ENCODE measurements at places on chromosomes 6 and 20. TPM values are rescaled to one million over a fixed set of nuclear protein-coding genes. Genes with fewer than 3 reads are reported as not detected.

LPA gene
- total RNA-seq = not detected

DNA sequence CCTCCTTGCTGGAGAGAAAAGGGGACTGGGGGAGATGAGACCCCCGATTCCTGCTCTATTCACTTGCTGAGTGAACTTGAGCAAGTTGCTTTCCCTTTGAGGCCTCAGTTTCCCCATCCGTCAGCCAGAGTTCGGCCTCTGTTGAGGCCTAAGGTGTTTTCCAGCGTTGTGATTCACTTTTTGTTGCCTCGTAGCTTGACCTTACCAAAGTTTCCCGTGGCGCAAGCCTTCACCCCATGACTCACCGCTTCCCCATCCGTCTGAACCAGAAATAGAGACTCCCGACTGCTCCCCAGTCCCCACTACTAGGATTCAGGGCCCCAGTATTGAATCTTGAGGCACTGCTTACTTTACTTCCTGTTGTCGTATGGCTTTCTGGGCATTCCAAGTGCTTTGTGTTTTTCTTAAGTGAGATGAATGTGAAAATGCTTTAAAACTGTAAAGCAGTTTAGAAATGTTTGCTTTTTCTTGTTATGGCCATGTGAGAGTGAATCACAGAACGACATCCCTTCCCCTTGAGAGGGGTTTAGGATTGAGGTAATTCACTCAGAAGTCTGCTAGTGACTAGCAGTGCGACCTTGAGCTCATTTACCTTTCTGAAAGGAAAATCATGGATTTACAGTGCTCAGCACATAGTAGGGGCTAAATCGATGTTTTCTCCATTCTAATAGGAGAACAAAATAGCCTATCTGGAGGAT, 1.2 kb downstream of the CHMP4B start:
- peak; percentile 61 for DNase-seq

- peak; percentile 48 for DNase-seq
Measured at GRCh38 chr6:138428944-138429598, 25.0 kb downstream of the HEBP2 start.

- DNase-seq = no peak
Measured at GRCh38 chr6:41694815-41695526, 40.4 kb downstream of the TFEB start.

GHRH gene
- not detected for total RNA-seq

PAQR8 gene
- total RNA-seq = 0.74 TPM

GRCh38 chr6:24888715-24889370, 46.9 kb downstream of the RIPOR2 start:
- no peak for DNase-seq

GRCh38 chr6:11750682-11751081, 27.9 kb downstream of the ADTRP start:
- no peak for DNase-seq

ZC3H12D gene
- total RNA-seq = 0.02 TPM

GRCh38 chr6:106133040-106133439, 46.9 kb downstream of the PRDM1 start:
- no peak for DNase-seq

GRCh38 chr6:17972074-17972952, 15.1 kb downstream of the KIF13A start:
- DNase-seq = no peak

DNA sequence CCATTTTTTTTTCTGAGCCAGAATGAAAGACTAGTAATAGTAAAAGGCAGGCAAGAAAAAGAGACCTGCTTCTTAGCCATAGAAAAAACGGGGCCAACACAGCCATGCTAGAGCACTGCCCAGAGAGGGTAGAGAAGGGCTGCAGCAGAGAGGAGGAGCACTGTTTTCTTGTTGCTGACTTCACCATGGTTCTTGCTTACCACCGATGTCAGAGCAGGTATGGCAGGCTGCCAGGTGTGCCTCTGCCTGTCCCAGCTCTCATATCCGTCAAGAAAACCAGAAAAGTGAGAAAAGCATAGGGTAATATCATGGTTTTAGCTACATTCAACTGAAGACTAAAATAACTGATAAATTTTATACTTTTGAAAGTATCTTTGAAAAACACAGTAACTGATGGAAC, 60.7 kb downstream of the DTNBP1 start:
- no peak for DNase-seq

- no peak for DNase-seq
Measured at GRCh38 chr6:137652961-137653705, 158.9 kb upstream of the OLIG3 start.

GRCh38 chr20:63032861-63033793, 26.4 kb upstream of the BHLHE23 start:
- DNase-seq = no peak

MROH8 gene
- 0.05 TPM for total RNA-seq

- no peak for DNase-seq
Measured at GRCh38 chr6:4516206-4516605, 260.0 kb upstream of the CDYL start.

DNA sequence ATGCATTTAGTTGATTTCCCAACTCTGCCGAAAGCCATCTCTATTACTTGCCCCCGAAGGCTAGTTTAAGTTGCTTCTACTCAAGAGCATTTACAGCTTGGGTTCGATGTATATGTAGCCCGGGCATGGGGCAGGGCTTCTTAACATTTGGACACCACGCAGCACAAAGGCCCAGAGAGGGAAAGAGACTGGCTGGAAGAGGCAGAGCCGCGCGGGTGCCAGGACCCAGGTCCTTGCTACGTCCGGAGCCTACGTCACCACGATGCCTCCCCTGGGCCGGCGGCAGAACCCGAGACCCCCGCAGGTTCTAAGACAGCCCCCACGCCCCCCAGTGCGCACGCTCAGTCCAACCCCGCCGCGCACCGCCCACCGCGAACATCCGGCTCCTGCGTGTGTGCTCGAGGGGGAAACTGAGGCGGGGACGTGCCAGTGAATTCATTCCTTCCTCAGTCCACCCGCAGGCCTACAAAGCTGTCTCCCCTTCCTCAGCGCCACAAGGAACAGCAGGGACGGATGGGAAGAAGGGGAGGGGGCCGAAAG, 367 bp upstream of the PCIF1 start:
- no peak for DNase-seq

DNA sequence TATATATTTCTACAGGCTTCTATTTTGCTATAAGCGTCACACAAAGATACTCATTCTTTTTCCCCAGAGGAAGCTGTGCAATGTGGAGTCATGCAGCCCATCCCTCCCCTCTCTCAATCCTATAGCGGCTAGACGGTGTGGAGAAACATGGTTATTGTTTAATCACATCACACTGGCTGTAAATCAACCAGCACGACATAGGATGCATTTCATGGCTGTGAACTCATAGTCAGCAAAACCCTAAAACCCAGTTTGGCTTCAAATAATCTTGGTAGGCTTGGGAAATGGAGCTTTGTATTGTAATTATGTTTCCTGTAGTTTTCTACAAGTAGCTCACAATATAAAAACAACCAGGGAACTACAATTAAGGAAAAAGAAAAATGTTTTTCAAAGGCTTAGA, 16.8 kb downstream of the FOXC1 start:
- DNase-seq = no peak

MYMX gene
- not detected for total RNA-seq

- no peak for DNase-seq
Measured at GRCh38 chr6:65708162-65708561, 1.1 kb upstream of the EYS start.

- no peak for DNase-seq
Measured at GRCh38 chr20:43515628-43516027, 8.1 kb downstream of the L3MBTL1 start.

GRCh38 chr20:53625311-53626129, 31.9 kb upstream of the ZNF217 start:
- no peak for DNase-seq

GRCh38 chr6:121210943-121211342, 123.3 kb downstream of the TBC1D32 start:
- no peak for DNase-seq

DNA sequence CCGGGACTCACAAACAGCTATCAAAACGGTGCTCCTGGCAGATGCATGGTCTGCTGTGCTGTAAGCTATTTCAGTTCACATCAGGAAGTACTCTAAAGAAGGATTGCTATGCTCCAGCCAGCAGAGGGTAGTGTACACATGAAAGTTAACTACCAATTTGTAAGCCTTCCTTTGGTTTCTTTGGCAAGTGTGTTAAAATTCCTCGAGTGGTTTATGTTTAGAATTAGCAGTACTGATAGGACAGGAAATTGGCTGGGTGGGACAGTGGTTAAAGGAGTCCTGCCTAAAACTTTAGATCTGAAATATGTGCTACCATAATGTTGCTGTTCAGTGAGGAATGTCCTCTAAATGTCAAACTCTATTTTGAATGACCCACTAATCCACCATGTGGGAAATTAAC, 47.4 kb downstream of the TRMT11 start:
- peak; percentile 44 for DNase-seq

DNA sequence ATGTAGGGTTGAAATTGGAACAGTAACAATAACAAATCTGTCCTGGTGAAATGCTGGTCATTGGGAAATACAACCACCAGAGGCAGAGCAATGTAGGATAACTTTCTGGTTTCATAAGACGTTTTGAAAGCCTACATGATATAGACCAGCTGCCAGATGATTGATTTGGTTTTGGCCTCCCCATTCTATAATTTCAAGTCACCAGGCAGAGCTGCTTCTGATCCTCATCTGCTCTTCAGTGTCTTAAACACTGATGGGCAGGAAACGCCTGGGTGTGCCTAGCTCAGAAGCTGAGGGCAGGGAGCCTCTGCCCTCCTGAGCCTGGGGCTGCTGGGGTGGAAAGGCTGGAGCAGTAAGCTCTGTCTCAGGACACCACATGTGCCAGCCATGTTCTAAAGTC, 24.5 kb downstream of the DHX35 start:
- no peak for DNase-seq

DNA sequence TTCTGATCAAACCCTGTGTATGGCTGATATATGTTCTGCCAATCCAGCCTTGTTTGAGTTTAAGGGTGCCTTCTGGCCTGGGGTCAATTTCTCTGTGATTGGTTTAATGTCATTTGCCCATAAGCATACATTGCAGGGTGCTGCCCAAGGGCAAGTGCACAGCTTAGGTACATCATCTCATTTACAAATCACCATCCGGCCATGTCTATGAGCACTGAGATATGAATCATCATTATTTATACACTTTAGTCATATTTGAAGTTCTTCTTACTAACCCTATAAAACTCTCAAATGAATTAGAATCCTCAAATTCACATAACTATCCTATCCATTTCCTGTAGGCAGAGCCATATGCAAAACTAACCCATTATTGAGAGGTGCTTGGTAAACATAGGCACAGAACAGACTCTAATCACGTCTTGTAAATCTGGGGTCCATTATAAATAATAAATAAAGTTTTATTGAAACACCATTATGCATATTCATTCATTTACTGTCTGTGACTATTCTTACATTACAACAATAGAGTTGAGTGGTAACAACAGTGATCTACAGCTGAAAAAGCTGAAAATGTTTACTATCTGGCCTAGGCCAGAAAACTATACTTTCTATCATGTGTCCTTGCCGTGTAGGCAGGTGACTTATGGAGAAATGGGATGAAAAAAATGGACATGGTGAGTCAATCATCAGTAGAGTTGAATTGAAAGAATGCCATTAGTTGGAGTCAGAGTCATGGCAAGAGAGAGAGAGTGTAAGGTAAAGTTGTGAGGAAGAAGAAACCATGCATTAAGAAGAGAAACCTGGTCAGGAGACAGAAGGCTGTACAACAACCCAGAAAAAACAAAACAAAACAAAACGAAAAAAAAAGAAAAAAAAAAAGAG, 25.0 kb downstream of the KCNQ5 start:
- DNase-seq = no peak

GRCh38 chr20:12925863-12926793, 82.6 kb upstream of the SPTLC3 start:
- DNase-seq = no peak

GRCh38 chr6:155782320-155782731, 326.7 kb upstream of the NOX3 start:
- DNase-seq = no peak

DNA sequence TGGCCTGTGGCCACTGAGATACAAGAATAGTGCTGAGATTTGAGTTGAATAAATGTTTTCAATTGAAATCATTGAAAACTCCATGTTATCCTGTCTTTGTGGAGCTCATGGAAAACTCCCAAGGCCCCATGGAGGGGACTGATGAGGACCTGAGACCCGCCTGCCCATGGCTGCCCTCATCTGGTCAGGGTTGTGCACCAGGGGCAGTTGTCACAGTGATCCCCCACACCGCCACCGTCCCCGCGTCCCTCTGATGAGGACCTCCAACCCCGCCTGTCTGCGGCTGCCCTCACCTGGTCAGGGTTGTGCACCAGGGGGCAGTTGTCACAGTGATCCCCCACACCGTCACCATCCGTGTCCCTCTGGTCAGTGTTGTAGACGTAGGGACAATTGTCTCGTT, 27.8 kb downstream of the THBS2 start:
- DNase-seq = no peak

DNA sequence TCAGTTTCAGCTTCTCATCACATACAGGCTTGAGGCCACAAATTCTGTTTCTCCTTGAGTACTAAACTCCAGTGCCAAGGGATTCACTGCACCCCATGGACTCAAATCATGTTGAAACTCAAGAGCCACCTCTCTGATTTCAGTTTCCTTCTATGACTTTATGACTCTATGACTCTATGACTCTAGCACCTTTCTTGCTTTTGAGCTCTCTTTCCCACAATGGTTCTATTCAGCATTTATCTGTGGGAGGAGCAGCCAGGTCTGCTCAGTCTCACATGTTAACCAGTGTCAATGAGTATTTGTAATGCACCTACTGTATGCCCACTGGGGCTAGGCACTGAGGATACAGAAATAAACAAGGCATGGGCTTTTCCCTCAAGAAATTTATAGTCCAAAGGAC, 14.6 kb upstream of the SLC22A2 start:
- DNase-seq = no peak

SCAND1 gene
- total RNA-seq = 52.8 TPM

GRCh38 chr20:9375221-9375681, 139.1 kb upstream of the LAMP5 start:
- DNase-seq = no peak

GRCh38 chr6:11526156-11526505, 11.4 kb upstream of the TMEM170B start:
- no peak for DNase-seq

DNA sequence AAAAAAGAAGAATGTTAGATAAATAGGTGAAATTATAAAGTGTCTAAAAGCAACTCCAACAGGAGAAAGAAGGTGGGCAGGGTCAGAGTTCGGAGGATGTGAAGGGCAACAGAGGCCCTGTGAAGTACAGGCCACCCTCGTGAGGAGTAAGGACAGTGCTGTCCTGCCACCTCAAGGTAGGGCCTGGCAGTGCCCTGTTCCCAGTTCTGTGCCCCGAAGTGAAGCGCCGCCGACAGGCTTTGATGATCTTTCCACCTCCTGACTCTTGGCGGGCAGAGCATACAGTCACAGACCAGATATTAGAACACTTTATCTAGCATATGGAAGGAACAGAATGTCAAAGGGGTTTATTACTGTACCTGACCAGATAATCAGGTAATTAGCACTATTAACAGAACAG, 75.8 kb downstream of the GJA10 start:
- no peak for DNase-seq

- no peak for DNase-seq
Measured at GRCh38 chr6:133764008-133764753, 124.7 kb upstream of the TCF21 start.

COL21A1 gene
- not detected for total RNA-seq

- DNase-seq = no peak
Measured at GRCh38 chr20:23283096-23283850, 67.3 kb upstream of the NXT1 start.

Measured in NCI-H460 (cell line).